HT-29 (cell line): ENCODE measurements at places on chromosomes 7 and 10. TPM values are rescaled to one million over a fixed set of nuclear protein-coding genes. Genes with fewer than 3 reads are reported as not detected.

GRCh38 chr10:49364747-49365146 lies 31.1 kb downstream of the DRGX start:
- no peak for DNase-seq

SHH gene
- total RNA-seq = 21.7 and 22.6 TPM in 2 replicates

ARMC10 gene
- total RNA-seq = 40.7 and 41.2 TPM in 2 replicates

- DNase-seq = no peak
These were observed 128.4 kb downstream of the NRBF2 start for GRCh38 chr10:63261496-63261895.

DNA sequence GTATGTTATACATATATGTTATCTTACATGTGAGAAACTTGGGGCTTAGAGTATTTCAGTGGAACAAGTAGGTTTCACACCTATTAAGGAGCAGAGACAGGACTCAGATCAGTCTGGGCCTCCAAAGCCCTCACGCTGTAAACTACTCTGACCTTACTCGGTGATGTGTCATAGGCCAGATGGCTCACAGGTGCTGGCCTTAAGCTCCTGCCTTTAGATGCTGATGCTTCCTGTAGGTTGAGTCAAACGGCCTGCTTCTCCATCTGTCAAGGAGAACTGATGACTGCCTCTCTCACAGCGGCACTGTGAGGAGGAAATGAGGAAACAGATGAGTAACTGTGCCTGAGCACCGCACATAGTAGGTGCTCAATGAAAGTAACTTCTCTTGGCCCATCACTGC lies 312.6 kb upstream of the COBL start:
- no peak for DNase-seq

- DNase-seq = no peak
These were observed 15.8 kb downstream of the C10orf71 start for GRCh38 chr10:49314806-49315205.

EBLN1 gene
- total RNA-seq = not detected in 2 replicates

DNA sequence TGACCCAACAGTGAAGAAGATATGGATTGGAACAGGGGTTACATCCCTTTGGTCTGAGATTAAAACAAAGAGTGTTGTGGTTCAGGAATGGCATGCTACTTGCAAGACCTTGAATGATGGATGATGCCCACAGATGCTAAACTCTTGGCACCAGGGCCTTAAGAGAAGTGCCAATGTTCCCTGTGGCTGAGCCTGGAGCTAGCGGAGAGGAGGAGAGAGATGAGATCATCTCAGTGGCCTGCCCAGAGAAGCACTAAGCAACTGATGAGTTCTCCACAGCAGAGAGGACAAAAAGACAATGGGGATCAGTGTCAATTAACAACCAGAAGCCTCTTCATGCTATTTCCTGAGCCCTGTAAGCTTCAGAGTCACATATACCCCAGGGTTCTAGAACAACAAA lies 97.8 kb downstream of the ELAPOR2 start:
- no peak for DNase-seq

MMP21 gene
- total RNA-seq = not detected in 2 replicates

ATG9B gene
- total RNA-seq = 0.47 and 1.0 TPM in 2 replicates

DNA sequence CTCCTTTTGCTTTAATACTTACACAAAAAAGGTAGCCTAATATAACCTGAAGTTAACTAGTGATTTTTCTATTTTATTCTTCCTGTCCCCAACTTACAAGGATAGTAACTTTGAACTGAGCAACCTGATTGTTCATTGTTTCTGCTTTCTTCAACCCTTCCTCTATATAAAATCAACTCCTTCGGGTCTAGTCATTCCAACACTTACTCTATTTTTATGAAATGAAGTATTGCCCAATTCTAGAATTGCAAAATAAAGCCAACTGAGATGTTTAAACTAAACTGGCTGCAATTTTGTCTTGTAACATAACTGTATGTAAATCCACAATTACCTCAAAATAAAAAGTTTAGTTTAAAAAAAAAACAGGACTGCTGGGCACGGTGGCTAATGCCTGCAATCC lies 20.3 kb upstream of the DNA2 start:
- DNase-seq = no peak

DNA sequence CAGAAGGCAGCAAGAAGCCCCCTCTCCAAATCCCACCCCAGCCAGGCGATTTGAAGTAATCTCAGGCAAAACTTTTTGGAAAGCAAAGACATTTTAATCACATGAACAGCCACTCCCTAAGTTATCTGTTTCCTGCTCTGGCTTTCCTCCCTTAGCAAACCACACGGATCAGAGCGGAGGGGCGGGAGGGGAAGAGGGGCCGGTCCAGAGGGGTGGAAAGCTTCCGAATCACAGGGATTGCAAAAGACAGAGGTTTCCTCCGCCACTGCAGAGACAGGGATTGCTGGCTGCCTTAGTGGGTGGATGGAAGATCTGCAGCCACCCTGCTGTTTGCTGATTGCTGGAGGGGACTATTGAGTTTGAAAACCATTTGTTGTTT lies 41.2 kb downstream of the ZCCHC24 start:
- no peak for DNase-seq

- DNase-seq = no peak
These were observed 96.9 kb upstream of the LRRTM3 start for GRCh38 chr10:66828957-66829356.

DNA sequence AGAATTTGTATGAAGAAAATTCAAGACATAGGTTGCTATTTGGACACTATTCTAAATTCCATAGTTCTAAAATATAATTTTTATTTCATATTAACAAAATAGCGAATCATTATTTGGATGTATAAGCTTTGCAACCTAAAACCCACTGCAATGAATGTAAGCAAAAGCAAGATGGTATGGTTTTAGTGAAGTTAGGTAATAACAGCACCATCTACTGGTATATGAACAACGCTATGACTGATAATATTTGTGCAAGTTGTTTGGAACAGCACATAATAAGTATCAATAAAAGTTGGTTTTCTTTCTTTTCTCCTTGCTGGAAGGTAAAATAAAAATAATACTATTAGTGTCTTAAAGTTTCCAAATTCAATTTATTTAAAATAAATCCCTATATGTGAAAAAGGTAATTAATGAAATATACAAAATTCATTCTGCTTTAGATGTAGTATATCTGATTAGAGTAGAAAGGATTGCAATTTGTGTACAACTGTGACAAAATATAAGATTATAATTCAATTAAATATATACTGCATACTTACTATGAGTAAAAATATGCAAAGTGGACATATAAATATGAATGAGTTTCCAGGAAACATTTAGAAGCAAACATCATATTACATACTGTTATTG lies 79.0 kb upstream of the LSM8 start:
- peak; percentile 58 for DNase-seq

DNA sequence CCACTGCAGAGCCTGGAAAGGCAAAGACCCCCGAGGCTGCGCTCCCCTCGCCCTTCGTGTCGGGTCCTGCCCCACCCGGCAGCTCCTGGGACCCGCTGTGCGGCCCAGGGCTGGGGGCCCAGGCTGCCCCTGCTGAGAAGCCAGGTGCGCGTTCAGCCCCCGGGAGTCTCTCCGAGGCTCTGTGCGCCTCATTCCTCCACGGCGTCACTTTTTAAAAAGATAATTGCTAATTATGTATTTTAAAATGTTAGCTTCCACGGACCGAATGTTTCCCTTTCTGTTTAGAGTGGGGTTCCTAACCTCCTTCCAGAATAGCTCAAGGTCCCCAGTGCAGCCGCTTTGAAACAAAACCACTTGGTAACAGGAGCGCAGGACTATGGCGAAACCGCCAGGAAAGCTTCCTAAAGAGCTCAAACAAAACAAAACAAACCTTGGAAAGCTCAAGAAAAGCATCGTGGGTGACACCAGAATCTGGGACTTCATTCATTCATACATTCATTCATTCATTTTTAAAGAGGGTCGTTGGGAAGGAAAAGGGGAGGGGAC lies 45.6 kb downstream of the PDIA4 start:
- DNase-seq = peak; percentile 47

INHBA gene
- total RNA-seq = not detected in 2 replicates

DNA sequence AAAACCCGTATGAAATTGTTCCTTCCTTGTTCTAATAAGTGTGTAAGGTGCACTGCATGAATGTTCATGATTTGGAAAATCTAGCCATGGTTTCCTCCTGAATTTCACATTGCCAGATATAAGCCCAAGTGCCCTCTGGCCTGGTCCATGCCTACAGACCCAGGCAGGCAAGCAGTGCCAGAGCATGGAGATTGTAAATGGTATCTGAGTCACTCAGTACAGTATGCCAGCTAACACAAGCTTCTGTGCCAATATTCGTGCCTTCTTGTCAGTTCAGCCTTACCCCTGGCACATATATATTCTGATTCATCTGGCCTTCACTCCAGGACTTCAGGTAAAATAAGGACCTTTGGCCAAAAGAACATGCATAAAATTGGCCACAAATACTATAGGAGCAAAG lies 38.4 kb upstream of the PDE1C start:
- DNase-seq = no peak

DNA sequence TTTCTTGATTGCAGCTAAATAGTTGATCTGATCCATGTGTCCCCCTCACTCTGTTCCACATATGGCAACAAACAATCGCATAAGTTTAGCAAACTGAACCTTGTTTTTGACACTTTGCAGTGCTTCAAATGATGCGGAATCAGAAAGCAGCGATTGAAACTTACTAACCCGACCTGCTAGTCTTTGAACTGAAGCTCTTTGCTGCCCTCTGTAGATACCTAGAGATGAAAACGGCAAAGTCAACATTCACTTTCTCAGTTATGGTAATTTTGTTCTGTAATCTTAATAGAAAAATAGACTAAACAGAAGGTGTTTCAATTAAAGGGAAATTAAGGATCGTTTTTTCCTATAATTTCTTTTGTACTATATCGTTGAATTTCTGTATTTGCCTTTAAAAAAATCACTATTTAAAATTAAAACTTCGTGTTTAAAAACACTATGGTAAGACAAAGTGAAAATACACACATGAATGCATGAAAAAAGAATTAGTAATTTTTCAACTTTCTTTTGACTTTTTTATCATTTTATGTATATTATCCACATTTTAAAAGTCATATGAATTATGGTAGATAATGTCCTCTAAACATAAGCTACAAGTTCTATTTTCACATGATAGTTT lies 276.5 kb downstream of the MAGI2 start:
- peak; percentile 72 for DNase-seq

DNA sequence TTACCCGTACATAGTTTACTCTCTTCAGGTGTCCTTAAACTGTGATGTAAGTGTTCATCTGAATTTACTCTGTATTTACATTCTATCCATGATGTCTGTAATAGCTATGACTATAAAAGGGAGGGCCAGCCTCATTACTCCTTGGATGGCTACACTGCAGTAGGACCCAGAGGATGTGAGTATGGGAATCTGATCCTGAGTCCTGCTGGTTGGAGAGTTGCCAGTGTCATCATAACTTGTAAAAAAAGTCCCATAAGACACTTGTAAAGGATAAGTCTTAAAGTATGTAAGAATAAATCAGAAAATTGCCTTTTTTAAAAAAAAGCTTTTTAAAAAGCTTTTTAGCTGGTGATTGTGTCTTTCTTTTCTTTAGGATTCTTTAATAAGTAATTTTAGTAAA lies 95.4 kb downstream of the PPP1R9A start:
- peak; percentile 42 for DNase-seq
